ENCODE measurements at places on chromosomes 3 and 15. TPM values are rescaled to one million over a fixed set of nuclear protein-coding genes. Genes with fewer than 3 reads are reported as not detected.

Gene CCDC39
- total RNA-seq, result not detected

Gene NMB
- 1.7 TPM for total RNA-seq

Gene HIGD2B
- not detected for total RNA-seq

Gene PARP15
- not detected for total RNA-seq

Gene OXTR
- 5.3 TPM for total RNA-seq

- no peak for DNase-seq
Measured at GRCh38 chr3:59240666-59241255, 190.9 kb upstream of the CFAP20DC start.

- no peak for DNase-seq
Measured at GRCh38 chr15:77617476-77618230, 15.1 kb downstream of the LINGO1 start.

- DNase-seq, result peak; percentile 10
Measured at GRCh38 chr15:66080717-66081398, 172.7 kb downstream of the MEGF11 start.

- DNase-seq, result no peak
Measured at GRCh38 chr3:46489875-46490274, 7.9 kb upstream of the RTP3 start.

DNA sequence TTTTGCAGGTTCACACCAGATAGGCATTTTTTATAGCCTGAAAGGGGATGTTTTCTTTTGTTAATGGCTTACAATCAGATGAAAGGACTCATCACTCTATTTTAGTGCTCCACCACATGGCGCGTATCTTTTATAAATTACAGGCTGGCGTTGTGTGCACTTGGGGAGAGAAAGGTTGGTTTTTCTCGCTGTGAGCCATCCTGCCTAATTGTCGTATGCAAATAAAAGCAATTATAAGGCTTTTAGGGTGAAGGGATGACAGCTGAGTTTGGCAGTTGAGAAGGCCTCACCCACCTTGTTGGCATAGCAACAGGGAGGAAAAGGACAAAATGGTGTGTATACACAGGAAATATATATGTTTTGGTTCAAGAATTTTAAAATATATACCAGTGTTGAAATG lies 268.0 kb downstream of the NR2F2 start:
- DNase-seq, result no peak

DNA sequence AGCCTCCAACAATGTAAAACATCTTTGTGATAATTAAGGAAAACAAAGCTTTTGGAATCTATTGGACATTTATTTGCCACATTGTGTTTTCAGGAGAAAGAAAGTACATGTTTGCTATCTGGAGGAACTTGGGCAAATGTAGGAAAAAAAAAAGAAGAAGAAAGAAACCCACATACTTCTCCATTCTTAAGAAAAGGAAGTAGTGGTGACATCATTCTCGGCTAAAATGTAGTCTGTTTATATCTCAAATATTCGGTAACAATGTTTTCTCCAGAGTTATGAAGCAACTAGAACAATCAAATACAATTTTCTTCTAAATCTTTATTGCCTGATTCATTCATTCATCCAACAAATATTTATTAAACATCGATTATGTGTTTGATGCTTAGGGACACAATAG lies 2.3 kb upstream of the TGFBR2 start:
- DNase-seq, result no peak

- peak; percentile 86 for DNase-seq
Measured at GRCh38 chr3:72273615-72274014, 488.7 kb upstream of the PROK2 start.

GRCh38 chr3:16179771-16180736 lies 5.6 kb downstream of the GALNT15 start:
- peak; percentile 62 for DNase-seq

DNA sequence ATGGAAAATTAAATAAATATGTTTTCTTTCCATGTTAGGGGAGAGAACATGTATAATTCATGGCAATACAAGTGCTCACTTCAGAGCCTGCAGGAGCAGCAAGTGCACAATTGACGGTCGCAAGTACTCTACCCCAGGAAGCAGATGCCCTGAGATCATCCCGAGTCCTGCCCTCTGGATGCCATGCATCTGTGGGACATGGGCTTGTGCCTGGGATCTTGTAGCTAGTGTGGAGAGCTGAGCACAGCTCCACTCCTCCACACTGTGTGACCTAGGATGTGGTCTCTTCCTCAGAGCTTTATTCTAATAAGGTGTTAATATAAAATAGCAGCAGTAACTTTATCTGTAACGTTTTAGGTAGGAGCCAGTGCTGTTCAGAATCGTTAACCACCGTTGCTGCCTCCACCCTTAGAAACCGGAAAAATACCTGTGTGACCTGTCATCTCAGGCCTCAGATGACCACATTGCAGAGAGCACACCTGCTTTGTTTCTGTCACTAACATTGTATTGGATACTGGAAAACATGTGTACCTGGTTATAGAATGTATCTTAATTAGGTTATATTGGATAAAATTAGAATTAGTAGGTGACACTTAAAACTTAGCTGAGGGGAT lies 105.0 kb upstream of the GOLGA6L6 start:
- no peak for DNase-seq

- no peak for DNase-seq
Measured at GRCh38 chr15:95446854-95447253, 883.6 kb upstream of the NR2F2 start.

DNA sequence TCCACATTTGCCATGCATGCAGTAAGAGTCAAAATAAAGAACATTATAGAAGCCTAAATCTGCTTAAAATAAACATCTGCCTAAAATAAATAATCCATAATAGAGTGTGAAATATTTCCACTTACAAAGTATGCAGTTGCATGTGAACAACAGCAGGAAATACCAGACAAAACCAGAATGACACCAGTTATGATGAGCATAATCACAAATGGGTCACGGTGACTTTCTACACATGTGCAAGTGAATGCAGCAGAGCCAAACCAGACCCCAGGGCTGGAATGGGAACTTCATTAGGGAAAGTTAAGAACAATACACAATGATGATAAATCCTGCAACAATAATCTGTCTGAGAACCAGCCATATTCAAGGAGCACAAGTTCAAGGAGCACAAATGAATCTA lies 615.5 kb downstream of the ROBO2 start:
- DNase-seq, result no peak
